ENCODE measurements at places on chromosomes 1 and 21.

DNA sequence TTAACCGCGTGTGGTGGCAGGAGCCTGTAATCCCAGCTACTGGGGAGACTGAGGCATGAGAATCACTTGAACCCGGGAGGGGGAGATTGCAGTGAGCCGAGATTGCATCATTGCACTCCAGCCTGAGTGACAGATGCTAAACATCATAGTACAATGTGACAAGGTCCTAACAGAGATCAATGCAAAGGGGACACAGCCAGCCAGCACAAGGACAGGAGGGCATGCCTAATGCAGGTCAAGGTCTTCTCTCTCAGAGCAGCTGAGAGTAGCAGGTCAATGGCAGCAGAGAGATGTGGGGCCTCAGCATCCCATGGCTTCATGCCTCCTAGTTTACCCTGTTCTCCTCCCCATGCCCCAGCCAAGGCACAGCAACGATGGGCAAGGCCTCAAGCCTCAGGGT, 3.0 kb upstream of the SMIM11 start:
- no peak for DNase-seq

DNA sequence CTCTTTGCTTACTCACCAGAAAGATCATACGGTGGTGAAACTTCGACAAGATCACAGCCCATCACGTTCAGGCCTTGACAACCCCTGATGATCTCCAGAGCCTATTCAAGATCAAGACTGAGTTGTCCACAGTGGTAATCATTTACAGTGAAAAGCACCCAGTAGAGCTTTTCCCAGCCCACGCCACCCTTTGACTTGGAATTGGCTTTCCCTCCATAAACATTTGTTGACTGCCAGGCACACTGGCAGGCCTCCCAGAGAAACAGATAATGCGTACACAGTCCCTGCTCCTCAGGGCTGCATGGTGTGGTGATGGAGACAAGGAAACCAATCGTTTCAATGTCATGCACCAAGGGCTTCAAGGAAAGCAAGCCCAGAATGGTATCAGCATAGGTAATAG, 10.1 kb downstream of the AGMAT start:
- DNase-seq, result no peak

DNA sequence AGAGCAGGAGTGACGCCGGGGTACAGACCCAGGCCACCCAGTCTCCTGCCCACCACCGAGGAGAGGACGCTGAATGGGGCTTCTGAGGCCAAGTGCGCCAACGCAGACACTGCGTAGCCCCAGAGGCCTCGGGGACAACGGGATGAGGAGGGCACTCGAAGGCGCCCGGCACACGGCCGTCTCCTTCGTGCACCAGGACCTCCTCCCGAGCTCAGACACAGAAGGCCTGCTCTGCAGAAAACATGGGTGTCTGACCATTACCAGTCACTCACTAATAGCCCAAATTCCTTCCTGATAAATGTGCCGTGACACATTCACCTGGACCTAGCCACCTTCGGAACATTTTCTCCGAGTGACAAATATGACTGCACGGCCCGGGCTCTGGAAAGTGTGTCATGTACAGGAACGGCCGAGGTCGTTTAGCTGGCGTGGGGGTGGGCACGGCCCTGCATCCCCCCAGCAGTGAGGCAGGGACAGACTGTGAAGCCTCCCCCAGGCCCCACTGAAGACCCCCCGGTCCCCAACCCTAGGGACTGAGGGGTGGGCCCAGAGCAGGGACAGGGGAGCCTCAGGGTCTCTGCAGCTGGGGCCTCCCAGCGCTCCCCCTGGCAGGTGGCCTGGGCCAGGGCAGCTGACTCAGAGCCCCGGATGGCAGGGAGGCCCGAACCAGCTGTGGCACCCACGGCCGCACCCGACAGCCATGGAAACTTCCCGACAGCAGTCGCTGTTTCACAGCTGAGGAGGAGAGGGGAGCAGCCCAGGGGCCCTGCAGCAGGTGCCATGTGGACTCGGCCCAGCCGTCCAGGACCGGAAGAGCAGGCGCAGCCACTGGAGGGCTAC, 16.7 kb upstream of the COL6A2 start:
- DNase-seq, result no peak

GRCh38 chr1:226335661-226336060, 26.7 kb upstream of the LIN9 start:
- DNase-seq, result no peak

GRCh38 chr21:45160198-45160597, 85.8 kb downstream of the ADARB1 start:
- DNase-seq, result no peak

GRCh38 chr1:107649023-107649422, 316.0 kb downstream of the VAV3 start:
- no peak for DNase-seq

- DNase-seq, result no peak
These were observed 36.5 kb downstream of the DDX20 start for GRCh38 chr1:111792249-111792648.

- no peak for DNase-seq
These were observed 55.2 kb downstream of the SASS6 start for GRCh38 chr1:100077531-100077930.

DNA sequence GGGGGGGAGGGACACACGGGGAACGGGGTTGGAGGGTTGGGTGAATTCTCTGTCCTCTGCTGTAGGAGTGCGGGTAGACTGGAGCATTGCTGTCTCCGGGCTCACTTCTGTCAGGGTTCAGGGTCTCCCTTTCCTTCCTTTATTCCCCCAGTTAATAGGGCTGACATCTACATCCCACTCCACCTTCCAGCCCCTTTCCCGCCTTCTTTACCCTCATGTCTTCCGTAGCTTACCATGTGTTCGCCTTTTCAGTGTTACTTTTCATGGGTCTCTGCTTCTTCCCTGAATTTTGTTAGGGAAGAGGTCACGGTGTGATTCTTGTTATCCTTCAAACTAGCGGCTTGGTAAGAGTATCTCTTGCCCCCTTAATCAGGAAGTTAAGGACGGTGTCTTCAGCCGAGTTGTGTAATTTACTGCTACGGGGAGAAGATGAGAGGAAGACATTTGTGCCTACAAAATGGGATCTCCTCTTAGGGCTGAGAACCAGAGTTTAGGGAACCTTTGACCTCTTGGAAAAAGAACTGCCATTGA, 917 bp downstream of the RAP1A start:
- DNase-seq, result no peak

DNA sequence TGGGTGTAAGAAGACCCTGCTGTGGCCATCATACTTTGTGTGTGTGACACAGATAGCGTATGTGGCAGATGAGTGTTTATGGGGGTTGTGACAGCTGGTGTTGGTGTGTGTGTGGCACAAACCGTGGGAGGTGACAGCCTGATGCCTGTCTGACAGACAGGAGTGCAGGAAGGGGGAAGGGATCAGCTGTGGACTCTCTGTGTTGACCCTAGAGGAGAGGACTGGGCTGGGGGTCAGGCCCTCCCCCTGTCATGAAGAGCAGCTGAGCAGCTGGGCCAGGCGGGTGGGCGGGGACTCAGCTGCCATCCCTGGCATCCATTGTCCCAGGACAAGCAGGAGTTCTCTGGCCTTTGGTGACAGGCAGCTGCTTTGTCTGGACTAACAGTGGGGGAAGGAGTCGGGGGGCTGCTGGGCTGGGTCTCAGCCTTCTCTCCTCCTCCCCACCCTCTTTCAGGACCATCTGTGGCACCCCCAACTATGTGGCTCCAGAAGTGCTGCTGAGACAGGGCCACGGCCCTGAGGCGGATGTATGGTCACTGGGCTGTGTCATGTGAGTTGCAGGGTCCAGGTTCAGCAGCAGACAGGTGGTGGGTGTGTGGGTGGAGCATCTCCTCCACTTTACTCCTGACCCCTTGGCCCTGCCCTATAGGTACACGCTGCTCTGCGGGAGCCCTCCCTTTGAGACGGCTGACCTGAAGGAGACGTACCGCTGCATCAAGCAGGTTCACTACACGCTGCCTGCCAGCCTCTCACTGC, 2.3 kb downstream of the PLK3 start:
- DNase-seq, result no peak

- DNase-seq, result no peak
These were observed 9.9 kb upstream of the OR6K3 start for GRCh38 chr1:158730453-158730852.

DNA sequence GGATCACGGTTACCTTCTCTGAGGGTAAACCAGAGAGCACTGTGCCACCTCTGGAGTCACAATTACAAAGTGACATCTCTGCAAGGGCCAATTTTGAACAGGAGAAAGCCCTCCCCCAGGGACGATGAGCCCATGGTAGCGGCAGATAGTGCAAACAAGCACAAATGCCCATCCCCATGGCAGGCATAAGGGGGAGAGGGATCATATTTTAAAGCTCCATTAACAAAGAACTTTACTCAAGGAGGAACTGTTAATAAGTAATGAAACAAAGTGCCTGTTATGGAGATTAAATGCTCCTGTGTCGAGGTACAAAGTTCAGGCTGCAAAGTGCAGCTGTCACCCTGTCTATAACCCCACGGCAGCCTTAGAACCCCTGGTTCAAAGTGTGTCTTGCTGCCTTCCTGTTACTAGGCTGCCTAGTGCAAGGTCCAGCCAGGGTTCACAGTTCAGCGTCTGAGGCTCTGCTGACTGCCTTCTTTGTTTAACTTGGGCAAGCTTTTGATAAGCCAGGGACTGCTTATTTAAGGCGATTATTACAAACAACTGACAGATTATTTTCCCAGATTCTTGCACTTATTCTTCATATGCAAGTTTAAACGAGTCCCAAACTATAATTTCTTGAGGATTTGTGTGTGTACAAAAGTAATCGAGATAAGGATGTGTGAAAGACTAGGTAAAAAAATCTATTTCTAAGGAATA, 75.7 kb upstream of the NRIP1 start:
- DNase-seq, result no peak

DNA sequence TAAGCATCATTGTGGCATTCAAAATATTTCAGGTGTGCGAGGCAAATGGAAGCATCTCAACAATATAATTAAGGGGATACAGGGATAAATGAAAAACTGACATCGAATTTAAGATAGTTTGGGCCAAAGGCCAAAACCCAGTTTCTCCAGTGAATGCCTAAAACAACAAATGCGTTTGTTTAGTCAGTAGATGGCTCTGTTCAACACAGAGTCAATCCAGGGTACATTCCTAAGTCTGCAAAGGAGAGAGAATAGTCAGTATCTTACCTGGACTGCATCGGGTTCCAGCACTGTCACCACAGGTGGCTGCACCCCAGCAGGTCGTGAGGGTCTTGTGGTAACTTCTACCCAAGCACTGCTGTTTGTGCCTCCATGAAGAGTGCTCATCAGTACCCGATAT, 321.1 kb downstream of the KCTD3 start:
- DNase-seq, result no peak

- DNase-seq, result peak; percentile 85
These were observed 62.0 kb downstream of the TBX19 start for GRCh38 chr1:168342572-168343280.

- no peak for DNase-seq
These were observed 59.5 kb downstream of the IRF2BP2 start for GRCh38 chr1:234550341-234551031.

GRCh38 chr21:45383615-45384201, 21.3 kb upstream of the COL18A1 start:
- no peak for DNase-seq

DNA sequence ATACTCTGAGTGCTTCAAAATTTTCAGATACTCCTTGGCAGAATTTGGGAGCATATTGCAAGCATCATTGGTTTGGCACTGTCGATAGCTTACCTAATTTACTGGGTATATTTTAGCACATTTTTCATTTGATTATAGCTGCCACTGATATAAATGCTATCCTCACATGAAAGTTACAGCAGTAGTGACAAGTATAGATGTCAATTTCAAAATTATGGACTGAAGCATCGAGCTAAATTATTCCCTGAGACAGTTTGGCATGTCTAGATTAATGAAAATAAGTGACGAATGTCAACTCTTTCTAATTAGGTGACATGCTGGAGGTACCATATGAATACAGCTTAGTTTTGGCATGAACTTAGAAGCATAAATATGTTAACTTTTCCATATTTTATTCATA, 83.1 kb downstream of the LRRC7 start:
- no peak for DNase-seq

- no peak for DNase-seq
These were observed 13.4 kb upstream of the KIF1B start for GRCh38 chr1:10196976-10197375.

DNA sequence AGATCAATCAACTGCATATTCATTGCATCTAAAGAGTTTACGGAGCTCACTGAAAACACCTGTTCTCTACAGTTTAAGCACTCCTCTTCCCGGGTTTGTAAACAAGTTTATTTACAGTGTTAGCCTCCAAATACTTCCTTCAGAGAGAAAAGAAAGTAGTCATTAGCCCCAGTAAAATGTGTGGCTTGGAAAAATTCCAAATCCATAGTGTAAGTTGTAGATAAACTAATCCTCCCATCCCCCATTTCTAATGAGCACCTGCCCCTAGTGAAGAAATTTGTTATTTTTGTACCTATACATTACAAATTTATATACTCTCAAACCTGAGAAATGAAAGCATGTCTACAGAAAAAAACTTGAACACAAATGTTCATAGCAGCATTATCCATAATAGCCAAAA, 21.9 kb downstream of the PUM1 start:
- DNase-seq, result no peak

DNA sequence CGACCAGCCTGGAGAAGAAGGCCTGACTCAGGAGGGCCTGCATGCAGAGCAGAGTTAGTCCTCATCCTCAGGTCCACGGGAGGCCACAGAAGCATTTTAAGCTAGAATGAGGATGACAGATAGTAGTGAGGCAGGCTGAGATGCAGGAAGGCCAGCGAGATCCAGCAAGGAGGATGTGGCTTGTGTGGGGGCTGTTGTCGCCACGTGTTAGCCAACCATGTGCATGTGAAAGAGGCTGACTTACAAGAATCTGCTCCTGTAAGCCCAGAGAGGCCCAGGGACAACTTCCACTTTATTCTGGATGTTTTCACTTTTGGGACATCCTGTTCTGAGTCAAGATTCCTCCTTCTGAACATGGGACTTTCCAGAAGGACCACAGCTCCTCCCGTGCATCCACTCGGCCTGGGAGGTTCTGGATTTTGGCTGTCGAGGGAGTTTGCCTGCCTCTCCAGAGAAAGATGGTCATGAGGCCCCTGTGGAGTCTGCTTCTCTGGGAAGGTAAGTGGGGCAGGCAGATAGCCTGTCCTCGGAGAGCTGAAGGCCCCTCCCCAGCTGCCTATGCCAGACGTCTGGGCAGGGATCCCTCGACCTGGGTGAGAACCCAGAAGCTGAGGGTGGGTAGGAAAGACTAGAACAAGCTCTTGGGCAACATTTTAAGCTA, at the start of gene SLAMF8:
Gene SLAMF8, plus strand, starts transcription at position 433 of the 661 bp plus-strand sequence. Its CDS starts 26 bp downstream, at position 459.
- peak; percentile 30 for DNase-seq

- no peak for DNase-seq
These were observed 74.1 kb downstream of the PSMG1 start for GRCh38 chr21:39109163-39109530.

- no peak for DNase-seq
These were observed 29.4 kb downstream of the MRPL37 start for GRCh38 chr1:54229281-54229891.

- no peak for DNase-seq
These were observed 118.3 kb downstream of the NOS1AP start for GRCh38 chr1:162187687-162188276.

DNA sequence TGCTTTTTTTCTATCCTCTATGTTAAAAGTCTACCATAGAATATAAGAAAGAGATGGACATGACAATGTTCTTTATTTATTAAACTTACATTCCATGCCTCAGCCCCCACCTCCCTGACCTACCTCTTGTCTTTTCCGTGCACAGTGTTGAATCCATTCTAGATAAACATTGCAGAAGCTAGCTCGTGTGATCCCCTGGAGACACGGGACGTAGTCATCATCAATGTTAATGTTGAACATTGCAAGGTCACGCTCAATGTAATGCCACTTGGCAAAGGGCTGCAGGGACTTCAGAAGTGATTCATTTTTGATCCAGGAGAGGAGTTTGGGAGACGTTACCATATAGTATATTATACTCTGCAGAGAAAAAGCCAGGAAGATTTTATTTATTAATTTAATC, 66.4 kb downstream of the NTPCR start:
- no peak for DNase-seq

Data from activated T-cell treated with anti-CD3 and anti-CD28 coated beads for 4 hours (primary cell).